ENCODE measurements at places on chromosomes 12 and 14.

GRCh38 chr14:77965919-77966435 lies 166.1 kb downstream of the ADCK1 start:
- H3K4me3 ChIP-seq, result no peak overlapping the region
- H3K36me3 ChIP-seq, result no peaks in the 10 kb centered on the region
- H3K27me3 ChIP-seq, result peaks cover 35% of the 10 kb centered on the region
- peak; percentile 6 for DNase-seq
- H3K27ac ChIP-seq, result no peak overlapping the region

- H3K4me3 ChIP-seq, result no peak overlapping the region
- H3K4me1 ChIP-seq, result no peaks in the 10 kb centered on the region
- DNase-seq, result no peak
- H3K27ac ChIP-seq, result no peak overlapping the region
Measured at GRCh38 chr12:41846718-41847117, 298.0 kb downstream of the GXYLT1 start.

DNA sequence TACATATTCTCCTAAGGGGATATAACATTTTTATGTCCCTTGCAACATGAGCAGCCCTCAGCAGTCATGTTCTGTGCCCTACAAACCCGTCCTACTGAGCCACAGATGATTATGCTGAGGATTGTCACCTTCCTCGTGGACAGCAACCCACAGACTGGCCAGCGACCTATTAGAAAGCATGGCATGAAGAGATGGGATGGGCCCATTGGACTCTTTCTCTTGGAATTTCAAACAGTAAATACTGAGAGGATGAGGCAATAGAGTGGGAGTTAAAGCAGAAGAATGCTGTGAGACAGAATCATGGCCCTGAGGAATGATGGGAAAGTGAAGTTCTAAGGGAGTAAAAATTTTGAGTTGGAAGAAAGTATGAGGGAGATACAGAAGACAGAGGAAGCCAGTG lies 149.9 kb upstream of the BTG1 start:
- H3K27ac ChIP-seq, result no peak overlapping the region
- no peaks in the 10 kb centered on the region for H3K27me3 ChIP-seq

GRCh38 chr14:52878469-52878868 lies 72.4 kb downstream of the FERMT2 start:
- peaks cover 49% of the 10 kb centered on the region for H3K36me3 ChIP-seq
- H3K27ac ChIP-seq, result no peak overlapping the region
- no peak overlapping the region for H3K4me3 ChIP-seq
- H3K27me3 ChIP-seq, result no peaks in the 10 kb centered on the region
- H3K4me1 ChIP-seq, result peaks cover 8% of the 10 kb centered on the region

DNA sequence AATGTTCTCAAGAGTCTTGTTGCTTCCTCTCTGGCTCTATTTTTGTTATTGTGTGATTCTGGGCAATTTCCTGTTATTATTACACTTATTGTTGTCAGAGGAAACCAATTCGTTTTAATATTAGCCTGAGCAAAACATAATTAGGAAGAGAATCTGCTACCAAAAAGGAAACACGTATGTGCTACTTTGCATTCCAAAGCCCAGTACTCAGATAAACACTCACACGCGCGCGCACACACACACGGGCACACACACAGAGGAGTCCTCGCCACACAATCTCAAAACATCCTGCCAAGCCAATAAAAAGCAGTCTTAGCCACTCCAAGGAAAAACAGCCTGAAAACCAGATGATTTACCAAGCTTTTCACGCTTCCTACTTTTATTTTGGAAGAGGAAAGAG lies 400.7 kb downstream of the NUAK1 start:
- no peak overlapping the region for H3K4me3 ChIP-seq
- DNase-seq, result peak; percentile 82
- H3K27ac ChIP-seq, result no peak overlapping the region

- no peak overlapping the region for H3K4me3 ChIP-seq
- H3K36me3 ChIP-seq, result peaks cover 18% of the 10 kb centered on the region
- no peaks in the 10 kb centered on the region for H3K27me3 ChIP-seq
- no peak for DNase-seq
Measured at GRCh38 chr12:117151403-117152031, 38.8 kb downstream of the FBXO21 start.

Data from cardiac muscle cell (in vitro differentiated cells and primary cell).